ENCODE measurements at places on chromosomes 12 and 14.

- DNase-seq = no peak
Observed at GRCh38 chr14:74348735-74349463, 628 bp downstream of the VRTN start.

- no peak for DNase-seq
Observed at GRCh38 chr14:104657563-104658324, 31.7 kb upstream of the INF2 start.

- no peak for DNase-seq
Observed at GRCh38 chr14:93156693-93157369, 27.9 kb downstream of the MOAP1 start.

DNA sequence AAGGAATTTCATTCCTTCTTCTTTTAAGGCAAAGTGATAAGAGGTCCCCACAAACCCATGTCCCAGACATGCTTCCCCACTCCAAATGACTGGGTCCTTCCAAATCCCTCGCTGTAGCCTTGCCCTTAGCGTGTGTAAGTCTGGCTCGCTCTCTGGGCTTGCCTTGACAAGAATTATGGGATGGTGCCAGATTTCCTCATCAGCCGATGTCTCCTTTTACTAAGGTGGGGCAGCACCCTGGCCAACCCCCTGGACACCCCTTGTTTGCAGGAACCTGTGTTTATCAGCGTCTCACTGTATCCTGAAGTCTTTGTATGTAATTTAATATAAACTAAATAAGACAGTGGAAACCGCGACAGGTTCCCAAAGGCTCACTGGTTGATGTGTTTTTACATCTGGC is 493.3 kb downstream of the EGLN3 start:
- no peak for DNase-seq

GRCh38 chr12:49552014-49552413 is 13.2 kb downstream of the KCNH3 start:
- no peak for DNase-seq

DNA sequence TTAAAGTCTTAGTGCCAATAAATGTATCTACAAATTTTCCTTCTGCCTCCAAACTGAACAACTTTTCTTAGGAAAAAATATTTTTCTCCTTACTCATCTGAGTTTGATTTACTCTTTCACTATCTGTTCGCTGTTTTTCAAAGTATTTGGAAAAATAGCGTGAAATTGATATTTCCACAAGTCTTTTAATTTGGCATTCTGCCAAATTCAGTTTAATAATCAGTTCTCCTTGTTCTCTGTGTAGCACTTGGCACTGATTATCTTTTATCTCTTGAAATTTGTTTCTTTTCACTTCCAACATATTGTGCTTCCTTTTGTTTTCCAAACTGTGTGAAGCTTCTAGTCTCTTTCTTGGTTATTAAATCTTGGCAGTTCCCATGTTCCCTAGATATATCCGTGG is 559.8 kb downstream of the RPL10L start:
- DNase-seq = no peak

DNA sequence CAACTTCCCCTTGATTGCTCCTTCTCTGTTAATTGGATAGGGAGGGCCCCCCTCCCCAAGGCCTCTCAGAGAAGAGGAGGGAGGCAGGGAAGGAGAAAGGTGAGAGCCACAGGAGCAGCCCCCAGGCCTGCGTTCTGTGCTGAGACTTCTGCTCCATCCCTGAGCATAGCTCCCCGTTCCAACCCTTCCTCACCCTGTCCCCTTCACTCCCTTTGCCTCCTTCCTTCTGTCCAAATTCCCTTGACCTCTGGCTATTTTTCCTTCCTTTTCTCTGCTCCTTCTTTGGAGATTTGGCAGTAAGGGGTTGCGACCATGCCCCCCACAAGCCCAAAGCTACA is 788 bp upstream of the ASIC1 start:
- no peak for DNase-seq

GRCh38 chr14:69487771-69488170 is 3.2 kb downstream of the PLEKHD1 start:
- no peak for DNase-seq

DNA sequence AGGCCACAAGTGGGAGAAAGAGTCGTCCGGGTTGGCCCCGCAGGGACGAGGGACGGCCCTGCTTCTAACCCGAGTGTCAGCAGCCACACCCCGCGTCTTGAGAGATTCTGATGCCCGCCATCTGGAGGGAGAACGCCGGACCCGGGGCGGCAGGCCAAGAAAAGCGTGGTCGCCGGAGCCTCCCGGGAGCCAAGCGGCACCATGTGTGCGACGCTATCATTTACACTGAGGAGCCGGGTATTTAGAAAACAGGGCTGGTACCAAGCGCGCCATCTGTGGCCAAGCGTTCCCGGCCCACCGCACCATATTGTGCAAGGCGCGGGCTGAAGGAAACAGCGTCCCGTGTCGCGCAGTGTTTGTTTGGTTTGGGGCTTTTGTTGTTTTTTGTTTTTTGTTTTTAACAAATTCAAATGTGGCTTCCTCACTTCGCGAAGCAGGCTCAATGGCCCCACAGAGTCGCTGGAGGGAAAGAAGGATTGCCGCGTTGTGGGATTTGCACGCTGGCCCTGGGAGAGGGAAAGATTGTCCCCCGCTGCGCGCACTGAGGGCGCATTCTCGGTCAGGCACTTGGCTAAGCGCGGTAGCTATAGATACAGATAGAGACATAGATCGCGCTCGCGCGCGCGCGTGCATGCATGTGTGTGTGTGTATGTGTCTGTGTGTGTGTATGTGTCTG is 153.8 kb downstream of the BCL11B start:
- DNase-seq = no peak

DNA sequence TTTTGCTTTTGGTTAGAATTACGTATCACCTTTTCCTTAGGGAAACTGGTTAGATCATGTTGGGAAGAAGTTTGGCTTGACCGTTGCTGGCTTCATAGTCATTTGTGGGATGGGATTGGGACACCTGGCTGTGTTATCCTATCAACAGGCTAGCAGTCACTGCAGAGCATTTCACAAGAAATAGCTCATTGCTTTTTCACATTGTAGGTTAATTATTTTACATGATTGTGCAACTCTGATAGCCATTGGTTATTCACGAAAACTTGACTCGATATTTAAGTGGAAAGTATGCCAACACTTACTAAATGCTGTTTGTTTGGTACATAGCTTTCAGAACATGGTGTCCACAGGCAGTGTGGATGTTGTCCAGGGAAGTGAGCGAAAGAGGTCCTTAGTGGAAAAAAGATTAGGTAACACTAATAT is 89.4 kb downstream of the NKX2-1 start:
- DNase-seq = no peak

DNA sequence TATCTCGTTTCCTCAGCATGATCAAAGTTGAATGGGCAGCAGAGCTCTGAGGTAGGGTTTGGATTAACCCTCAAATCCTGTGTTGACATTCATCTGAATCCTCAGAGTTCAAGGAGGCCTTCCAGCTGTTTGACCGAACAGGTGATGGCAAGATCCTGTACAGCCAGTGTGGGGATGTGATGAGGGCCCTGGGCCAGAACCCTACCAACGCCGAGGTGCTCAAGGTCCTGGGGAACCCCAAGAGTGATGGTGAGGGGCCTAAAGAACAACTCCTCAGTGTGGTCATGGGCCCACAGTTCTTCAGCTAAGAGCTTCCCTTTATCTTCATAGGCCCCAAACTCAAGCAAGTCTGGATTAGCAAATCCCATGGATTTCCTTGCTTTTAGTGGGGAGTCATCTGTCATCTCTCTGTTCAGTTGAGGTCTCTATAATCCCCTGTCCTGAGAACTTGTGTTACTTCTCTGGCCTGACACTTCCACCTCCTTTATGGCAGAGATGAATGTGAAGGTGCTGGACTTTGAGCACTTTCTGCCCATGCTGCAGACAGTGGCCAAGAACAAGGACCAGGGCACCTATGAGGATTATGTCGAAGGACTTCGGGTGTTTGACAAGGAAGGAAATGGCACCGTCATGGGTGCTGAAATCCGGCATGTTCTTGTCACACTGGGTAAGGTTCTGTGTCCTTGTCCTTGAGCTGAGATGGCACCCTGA is 1.5 kb downstream of the MYL6 start:
- no peak for DNase-seq

- DNase-seq = no peak
Observed at GRCh38 chr14:91335191-91336092, 82.2 kb downstream of the CCDC88C start.

DNA sequence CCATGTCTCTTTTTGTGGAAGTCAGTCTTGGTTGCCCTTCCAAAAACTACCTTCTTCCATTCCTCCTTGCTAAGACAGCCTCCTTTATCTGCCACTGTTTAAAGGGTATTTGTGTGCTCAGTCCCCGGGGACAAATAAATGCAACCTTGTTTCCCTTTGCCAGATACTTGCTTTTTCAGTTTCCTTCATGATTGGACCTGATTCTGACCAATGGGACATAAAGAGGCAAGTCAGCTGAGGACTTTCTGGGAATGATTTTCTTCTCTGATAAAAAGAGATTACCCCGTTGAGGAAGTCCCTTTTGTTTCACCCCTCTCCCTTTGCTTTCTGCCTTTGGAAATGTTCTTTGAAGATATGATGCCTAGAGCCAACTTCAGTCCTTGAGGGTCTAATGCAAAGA is 7.4 kb upstream of the TUBA1B start:
- no peak for DNase-seq

- peak; percentile 32 for DNase-seq
Observed at GRCh38 chr12:124863416-124864325, at the start of gene SCARB1. SCARB1 (minus strand) TSS chr12:124863864; CDS start chr12:124863720, 144 bp downstream.

DNA sequence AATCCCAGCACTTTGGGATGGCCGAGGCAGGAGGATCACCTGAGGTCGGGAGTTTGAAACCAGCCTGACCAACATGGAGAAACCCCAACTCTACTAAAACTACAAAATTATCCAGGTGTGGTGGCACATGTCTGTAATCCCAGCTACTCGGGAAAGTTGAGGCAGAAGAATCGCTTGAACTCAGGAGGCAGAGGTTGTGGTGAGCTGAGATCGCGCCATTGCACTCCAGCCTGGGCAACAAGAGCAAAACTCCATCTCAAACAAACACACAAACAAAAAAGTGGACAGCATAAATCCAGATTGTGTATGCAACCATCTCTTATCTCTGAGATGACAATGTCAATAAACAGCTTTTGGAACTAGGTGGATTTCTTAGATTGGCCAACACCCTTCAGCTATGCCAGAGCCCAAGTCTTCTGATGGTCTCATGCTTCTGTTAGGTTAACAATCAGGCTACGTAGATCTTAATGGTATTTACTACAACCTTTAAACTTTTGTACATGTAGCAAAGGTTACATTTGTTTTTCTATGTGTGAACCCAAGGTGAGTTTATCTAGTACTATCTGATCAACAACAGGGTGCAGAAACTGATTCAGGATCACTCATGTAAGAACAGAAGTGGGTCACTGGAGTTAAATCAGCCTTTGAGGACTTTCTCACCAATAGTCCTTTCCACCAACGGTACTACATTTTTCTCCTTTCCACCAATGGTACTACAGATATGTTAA is 73.7 kb downstream of the DUSP16 start:
- DNase-seq = no peak

DNA sequence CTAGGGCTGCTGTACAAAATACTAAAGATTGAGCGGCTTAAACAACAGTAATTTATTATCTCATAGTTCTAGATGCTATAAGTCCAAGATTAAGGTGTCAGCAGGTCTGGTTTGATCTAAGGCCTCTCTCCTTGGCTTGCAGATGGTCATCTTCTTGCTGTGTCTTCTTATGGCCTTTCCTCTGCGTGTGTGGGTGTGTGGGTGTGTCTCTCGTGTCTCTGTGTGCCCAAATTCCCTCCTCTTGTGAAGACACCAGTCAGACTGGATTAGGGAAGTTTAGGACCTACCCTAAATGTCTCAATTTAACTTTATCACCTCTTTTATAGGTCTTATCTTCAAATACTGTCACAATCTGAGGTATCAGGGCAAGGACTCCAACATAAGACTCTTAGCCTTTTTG is 28.3 kb downstream of the DDHD1 start:
- no peak for DNase-seq

DNA sequence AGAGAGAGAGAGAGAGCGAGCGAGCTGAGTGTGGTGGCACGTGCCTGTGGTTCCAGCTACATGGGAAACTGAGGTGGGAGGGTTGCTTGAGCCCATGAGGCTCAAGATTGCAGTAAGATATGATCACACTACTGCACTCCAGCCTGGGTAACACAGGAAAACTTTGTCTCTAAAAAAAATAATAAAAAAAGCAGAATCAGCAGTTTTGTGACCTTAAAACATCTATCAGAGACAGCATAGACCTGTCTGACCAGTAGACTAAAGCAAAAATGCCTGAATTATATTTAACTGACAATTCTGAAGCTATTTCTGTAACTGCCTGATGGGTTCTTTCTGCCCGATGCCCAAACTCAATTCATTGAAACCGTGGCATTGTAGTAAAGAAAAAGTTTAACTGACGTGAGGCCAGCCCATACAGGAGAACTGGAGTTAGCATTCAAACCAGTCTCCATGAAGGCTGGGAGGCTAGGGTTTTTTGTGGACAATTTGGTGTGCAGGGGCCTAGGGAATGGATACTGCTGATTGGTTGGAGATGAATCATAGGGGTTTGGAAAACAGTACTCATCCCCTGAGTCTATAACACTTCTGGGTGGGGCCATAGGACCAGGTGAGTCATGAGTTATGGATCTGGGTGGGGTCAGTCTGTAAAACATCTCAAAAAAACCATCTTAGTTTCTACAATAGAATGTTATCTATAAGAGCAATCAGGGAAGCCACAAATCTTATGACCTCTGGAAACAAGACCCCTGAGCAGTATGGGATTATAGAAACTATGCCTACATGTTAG is 8.0 kb upstream of the RASSF8 start:
- no peak for DNase-seq

DNA sequence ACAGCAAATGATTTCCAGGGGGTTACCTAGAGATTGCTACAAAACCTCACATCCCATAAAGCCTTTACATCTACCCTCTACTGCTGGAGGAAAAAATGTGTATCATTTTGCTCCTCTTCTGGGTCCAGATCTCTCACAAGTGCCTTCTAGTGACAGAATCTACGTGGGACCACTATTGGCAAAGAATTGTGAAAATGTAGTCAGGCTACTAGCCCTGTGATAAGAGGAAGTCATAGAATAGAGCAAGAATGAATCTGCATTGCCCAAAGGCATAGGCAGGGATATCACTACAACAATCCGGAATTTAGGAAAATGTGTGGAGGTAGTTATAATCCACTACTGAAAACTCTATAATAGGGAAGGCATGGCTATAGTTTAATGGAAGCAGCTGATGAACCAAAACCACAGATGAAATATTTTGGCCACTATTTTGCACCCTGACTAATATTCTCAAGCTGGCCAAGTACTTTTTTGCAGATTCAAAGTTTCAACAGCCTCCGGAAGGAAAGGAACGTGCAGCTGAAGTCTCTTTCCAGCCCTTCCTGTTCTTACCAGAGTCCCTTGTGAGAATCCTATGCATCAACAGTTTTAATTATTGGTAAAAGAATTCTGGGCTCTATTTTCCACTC is 176.8 kb downstream of the PHLDA1 start:
- DNase-seq = no peak

GRCh38 chr12:73465106-73465505 is 1072.5 kb upstream of the ATXN7L3B start:
- no peak for DNase-seq

GRCh38 chr12:93766796-93767523 is 89.8 kb downstream of the CRADD start:
- no peak for DNase-seq

DNA sequence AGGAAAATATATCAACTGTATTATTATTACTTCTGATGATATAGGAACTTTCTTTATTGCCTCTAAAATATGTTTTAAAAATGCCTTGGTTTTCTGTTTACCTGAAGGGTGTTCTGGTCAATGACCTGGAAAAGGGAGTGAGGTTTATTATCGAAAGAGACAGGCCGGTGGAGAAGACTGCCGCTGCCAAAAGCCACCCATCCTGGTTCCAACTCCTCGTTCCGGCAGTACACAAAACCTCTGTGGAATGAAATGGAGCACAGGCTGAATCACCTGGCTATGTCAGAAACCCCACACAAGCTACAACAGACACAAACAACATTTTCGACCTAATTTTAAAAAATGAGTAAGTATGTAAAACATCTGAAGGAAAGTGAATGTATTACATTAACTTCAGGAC is 73.6 kb downstream of the HECTD4 start:
- DNase-seq = no peak

Measured in NCI-H1436 treated with DMSO at 0.1 percent for 48 hours (cell line).